Pons (tissue), 1 donor: ENCODE measurements at places on chromosomes 3 and 15.

GRCh38 chr3:100401674-100402041, 319 bp downstream of the LNP1 start:
- DNase-seq: no peak

DNA sequence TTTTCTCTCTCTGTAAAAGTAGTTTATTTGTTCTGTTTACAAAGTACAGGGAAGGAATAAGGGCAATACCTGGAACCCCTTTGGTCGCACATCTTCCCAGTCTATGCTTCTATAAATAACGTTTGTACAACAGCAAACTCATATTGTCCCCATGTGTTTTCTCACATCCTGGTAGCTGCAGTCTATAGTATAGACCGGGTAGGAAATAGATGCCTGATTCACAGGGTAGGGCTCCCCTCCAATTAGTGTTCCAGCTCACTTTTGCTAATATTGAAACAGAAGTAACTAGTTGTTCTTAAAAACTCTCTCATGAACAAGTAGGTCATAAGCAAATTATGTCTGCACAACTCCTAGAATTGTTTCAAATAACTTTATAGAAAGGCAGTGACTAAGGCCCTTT, 17.7 kb downstream of the ATG7 start:
- DNase-seq: no peak

GRCh38 chr3:176352716-176353334, 844.5 kb downstream of the TBL1XR1 start:
- no peak for DNase-seq

DNA sequence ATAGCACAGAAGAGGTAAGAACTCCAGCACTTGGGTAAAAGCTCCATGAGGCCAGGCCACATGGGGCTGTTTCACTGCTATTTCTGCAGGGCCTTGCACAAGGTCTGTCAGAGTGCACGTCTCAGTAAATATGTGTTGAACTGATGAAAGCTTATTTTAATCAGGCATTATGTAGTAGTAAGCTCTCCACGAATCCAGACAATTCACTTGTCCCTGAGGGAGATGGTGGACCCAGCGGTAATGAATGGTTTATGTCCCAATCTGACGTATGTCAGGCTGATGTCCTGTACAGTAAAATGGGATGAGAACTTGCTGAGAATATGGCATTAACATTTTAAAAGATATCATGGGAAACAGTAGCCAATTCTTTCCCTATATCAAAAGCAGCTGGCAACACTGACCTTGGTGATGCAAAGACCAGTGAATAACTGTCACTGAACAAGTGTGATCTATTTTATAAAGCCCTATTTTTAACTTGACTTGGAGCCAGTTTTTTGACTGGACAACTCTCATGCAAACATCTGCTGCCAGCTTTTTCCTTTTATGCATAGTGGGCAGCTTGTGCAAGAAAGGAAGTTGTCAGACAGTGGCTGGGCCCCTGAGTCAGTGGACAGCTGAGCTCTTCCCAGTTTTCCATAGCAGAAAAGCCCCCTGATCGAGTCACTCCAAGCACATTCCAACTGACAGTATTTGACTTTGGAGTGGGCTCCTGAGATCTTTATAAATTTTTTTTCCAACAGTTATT, 519.8 kb upstream of the MDFIC2 start:
- peak; percentile 30 for DNase-seq

DNA sequence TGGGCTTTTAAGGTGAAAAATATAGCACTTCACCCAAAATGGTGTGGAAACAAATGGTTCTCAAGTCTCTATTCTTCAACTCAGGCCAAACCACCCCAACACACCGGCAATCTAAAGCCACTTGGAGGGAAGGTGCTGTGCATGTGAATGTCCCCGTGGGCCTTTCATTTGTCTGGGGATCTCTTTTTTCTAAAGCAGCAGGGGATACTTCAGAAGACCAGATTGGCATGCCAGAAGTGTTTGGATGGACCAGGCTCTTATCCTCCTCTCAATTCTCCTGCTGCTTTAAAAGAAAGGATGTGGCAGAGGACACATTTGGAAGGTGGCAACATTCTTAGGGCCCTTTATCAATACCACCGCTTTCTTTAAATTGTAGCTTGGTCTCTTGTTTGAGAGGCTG, 193.1 kb downstream of the MEIS2 start:
- no peak for DNase-seq

GRCh38 chr3:43185274-43185982, 79.5 kb upstream of the POMGNT2 start:
- no peak for DNase-seq

DNA sequence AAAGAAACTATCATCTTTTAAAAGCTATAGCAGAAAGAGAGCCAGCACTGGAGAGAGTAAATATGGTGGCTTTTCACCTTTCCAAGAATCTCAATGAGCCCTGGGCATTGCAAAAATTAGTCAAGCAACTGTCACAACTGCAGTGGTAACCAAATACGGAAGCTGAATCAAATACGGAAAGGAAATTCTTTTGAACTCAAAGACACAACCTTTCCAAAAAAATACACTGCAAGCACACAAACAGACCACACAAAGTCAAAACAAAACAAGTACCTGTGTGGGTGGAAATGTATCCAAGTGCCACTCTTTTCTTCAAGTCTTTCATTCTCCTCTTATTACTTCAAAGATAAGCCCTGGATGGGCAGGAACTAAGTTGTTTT, 17.6 kb downstream of the VGLL4 start:
- DNase-seq: no peak

GRCh38 chr3:174186377-174186989, 672.7 kb upstream of the NAALADL2 start:
- DNase-seq: no peak
